ENCODE measurements at places on chromosomes 13 and 19. TPM values are rescaled to one million over a fixed set of nuclear protein-coding genes. Genes with fewer than 3 reads are reported as not detected.
A peak's percentile ranks its signal among the peaks of the same experiment; 100 is the strongest.

DNA sequence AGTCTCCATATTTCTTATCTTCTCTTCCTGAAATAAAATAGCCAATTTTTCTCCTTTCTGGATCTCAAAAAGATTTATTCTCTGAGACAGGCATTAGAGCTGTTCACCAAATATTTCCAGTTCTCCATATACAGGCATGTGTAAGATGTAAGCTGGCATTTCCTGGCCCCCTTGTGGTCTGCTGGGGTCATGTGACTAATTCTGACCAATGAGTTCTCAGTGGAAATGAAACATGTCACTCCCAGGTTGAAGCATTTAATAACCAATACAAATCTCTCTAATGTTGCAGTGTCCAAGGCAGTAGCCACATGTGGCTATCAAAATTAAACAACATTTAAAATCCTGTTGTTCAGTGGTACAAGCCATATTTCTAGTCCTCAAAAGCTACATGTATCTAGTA, 14.8 kb upstream of the CACNA1A start:
- DNase-seq = no peak

DNA sequence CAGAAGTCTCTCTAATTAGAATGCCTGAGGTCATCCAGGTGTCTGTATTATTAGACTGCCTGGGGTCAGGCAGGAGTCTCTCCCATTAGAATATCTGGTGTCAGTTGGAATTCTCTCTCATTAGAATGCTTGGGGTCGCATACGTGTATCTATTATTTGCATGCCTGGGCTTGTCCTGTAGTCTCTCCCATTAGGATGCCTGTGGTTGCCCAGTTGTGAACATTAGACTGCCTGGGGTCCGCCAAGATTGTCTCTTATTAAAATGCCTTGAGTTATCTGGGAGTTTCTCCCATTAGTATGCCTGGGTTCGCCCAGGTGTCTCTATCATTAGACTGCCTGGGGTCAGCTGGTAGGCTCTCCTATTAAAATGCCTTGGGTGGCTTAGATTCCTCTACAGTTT, 1494.7 kb downstream of the UQCRFS1 start:
- DNase-seq = no peak

DNA sequence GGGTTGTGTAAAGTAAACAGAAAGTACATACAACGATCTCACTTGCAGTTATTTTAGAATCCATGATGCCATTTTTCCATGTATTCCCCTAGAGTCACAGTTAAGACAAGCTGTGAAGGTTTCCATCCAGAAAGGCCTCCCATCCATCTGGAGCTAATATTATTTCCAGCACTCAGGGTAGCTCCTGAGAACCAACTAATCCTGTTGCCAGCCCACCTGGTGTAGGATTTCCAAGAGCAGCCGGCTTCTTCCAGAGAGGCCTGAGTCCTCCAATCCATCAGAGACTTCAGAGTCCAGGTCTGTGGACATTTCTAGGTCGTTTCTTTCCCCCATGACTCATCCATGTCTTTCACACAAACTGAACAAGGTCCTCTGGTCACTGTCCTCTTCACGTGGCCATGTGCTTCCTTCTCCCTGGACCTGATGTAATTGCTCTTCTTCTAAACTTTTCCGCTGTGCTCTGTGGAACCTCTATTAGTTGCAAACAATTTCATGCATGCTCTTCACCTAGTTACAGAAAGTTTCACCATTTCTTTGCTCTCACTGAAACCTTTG, 270.3 kb upstream of the TMTC4 start:
- DNase-seq = no peak

DNA sequence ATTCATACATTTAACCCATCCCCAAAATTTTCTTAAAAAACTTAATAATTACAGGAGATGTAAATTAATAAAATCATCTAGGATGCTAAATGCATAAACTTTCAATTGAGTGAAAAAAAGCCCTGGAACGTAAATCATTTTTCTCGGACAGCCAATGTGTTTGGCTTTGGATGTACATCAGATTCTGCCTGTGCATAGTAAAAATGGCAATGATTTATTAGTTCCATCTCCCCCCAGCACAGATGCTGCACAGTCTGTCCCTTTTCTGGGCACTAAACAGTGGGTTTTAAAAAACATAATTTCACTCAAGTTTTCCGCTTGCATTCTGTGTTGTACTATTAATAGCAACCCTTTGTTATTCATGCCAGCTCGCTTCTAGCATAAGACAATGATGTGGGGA, 147.7 kb downstream of the TM9SF2 start:
- no peak for DNase-seq

DNA sequence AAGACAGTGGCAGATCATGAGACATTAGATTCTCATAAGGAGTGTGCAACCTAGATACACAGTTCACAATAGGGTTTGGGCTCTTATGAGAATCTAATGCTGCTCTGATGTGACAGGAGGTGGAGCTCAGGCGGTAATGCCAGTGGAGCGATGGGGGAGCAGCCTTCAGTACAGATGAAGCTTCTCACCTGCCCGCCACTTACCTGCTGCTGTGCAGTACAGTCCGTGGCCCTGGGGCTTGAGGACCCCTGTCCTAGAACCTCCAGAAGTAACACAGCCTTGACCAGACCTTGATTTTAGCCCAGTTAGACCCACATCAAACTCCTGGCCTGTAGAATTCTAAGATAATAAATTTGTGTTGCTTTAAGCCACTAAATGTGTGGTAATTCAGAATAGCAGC, 215.1 kb upstream of the MIR17HG start:
- no peak for DNase-seq

Gene CYP2A7
- total RNA-seq = not detected

- no peak for DNase-seq
These were observed 8.7 kb downstream of the FIZ1 start for GRCh38 chr19:55590617-55591016.

Gene HS6ST3
- total RNA-seq = 1.5 TPM

Gene GPR108
- total RNA-seq = 54.7 TPM

DNA sequence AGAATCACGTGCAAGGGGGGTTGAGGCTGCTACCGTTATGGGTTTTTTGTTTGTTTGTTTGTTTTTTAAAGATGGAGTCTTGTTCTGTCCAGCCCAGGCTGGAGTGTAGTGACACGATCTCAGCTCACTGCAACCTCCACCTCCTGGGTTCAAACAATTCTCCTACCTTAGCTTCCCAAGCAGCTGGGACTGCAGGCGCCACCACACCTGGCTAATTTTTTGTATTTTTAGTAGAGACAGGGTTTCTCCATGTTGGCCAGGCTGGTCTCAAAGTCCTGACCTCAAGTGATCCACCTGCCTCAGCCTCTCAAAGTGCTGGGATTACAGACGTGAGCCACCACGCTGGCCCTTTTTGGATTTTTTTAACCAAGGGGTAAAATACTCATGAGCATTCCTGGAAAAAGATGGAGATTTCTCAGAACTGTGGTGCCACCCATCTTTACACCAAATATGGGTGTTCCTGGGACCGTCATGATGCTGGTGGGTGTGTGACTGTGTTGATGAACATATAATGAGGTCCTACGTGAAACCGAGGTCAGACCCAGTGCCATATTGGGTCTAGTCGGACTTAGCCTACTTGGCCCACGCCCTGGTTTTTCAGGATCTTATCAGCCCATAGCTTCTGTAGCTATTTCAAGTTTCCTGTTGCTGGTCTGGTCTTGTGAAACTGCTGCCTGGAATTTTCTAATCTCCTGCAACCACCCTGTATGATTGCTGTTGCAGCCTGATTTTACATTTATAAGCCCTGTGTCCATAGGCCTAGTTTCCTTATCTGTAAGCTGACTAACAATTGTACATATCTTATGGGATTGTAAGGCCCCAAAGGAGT, 6.2 kb downstream of the PPP1R15A start:
- DNase-seq = peak; percentile 39

DNA sequence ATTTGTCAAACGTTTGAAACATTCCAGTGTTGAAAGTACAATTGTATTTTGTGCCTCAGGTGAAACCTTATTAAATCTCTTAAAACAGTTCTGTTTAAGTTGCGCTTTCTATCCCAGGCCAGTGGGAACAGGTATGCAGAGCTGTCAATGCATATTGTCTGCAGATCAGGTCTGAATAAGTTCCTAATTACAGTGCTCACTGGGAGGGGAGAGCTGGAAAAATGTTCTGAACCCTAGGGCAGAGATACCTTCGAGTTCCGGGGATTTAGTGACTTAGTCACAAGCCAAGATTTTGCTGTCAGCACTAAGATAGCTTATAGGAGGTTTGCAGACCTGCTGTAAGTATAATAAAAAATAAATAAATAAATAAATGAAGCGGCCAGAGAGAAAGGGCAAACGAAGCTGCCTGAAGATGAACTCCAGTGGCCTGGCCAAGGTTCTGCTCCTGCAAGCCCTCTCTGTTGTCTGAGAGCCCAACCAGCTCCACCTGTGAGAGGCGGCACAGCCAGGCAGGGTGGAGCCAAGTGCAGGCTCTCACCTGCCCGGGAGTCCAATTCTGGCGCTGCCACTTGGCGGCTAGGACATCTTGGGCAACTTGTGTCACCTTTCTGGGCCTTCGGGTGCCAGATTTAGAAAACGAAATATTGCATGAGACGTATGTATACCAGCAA, 97.9 kb upstream of the SLC7A1 start:
- no peak for DNase-seq

DNA sequence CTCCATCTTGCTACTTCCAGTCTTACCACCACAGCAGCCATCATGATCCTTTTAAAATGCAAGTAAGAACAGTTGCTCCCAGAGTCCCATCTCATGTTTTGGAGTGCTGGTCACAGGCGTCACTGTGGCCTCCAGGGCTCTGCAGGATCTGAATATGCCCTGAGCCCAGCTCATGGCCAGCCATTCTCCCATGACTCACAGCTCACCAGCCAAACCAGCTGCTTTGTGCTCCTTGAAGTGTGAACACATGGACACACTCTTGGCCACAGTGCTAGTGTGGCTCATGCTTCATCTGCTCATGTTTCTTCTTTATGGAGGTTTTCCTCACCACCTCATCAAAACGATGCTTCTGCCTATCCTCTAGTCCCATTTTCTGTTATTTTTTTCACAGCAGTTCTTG, 466.5 kb downstream of the UQCRFS1 start:
- no peak for DNase-seq

Gene SLC6A16
- 0.05 TPM for total RNA-seq

DNA sequence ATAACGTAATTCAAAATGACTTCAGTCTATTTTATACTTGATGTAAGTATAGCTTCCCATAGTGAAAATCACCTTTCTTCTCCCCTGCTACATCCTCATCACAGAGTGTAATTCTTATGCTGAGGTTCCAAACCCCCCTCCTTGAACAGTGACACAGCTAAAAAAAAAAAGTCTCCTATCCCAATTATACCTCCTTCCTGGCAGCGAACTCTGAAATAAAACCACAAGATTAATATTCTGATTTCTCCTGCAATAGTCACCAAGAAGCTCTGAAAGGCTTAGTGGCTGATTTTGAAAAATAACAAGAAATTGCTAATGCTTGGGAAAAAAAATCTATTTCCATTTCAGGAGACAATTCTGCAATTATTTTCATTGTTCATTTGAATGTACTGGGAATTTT, 36.3 kb downstream of the EFNB2 start:
- peak; percentile 32 for DNase-seq

- DNase-seq = peak; percentile 67
These were observed 172.3 kb upstream of the KLF12 start for GRCh38 chr13:74306496-74306895.

DNA sequence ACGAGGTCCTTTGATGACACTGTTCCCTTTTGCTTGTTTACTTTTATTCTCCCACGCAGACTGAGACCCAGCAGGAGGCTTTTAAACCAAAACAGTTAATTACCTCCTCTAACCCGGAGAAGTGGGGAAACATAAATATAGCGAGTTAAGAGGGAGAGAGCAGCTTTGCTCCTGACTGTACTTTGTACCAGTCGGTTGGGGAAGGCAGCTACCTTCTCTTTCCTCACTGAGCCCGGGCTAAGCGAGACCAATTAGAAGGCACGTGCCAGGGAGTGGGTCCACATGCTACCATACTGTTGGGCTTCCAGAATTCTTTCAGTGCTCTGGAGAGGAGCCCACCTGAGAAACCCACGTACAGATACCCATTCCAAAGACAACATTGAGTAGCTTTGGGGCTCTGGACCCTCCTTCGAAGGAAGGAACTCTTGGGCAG, 124.2 kb downstream of the ZIC5 start:
- DNase-seq = no peak

DNA sequence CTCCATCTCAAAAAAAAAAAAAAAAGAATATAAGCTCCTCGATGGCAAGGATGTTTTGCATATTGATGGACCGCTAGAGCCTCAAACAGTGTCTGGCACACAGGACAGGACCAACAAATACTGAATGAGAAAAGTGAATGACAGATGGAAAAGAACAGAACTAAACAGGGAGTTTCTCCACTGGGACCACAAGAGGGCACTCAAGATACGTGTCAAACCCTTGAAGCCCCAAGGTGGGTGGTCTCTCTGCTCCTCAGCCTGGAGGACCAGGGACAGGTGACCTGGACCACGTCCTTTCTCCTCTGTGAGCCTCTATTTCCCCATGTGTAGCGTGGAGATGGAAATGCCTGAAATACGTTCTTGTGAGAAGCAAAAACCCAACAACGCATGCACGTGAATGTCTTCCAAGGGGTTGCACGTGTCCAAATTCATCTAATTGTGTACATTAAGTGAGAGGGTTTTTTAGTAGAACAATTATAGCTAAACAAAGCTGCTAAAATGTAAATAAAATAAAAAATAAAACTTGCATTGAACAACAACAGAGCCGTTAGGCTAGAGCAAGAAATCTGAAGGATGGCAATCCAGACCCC, 5.7 kb upstream of the CDC42EP5 start:
- peak; percentile 54 for DNase-seq

Gene ZNF730
- total RNA-seq = 0.81 TPM

Gene CALR3
- not detected for total RNA-seq

Gene OVOL3
- total RNA-seq = not detected

Gene NLRP5
- total RNA-seq = not detected

GRCh38 chr19:30566681-30567420, 194.7 kb downstream of the ZNF536 start:
- no peak for DNase-seq

DNA sequence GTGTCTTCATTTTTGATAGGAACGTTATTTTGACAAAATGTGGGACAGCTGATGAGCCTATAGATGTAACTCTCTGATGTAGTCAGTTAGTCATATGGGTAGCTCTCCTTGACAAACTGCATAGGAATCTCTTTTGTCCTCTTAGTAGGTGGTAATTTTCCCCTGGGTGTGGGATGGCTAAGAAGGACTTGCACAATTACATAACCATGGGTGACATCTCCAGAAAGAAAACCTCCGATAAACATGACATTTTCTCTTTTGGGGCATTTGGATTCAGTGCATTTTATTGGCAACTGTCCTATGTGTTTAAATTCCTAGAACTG, 41.8 kb downstream of the IGFL3 start:
- DNase-seq = no peak

Gene ZNF382
- 8.3 TPM for total RNA-seq
